ENCODE measurements at places on chromosomes 4 and X.

DNA sequence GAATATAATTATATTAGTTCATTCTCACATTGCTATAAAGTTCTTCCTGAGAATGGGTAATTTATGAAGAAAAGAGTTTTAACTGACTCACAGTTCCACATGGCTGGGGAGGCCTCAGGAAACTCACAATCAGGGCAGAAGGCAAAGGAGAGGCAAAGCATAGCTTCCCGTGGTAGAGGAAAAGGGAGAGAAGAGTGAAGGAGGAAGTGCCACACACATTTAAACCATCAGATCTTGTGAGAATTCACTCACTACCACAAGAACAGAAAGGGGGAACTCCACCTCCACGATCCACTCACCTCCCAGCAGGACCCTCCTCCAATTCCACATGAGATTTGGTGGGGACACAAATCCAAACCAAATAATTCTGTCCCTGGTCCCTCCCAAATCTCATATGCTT lies 773.4 kb upstream of the INTU start:
- no peak for DNase-seq

DNA sequence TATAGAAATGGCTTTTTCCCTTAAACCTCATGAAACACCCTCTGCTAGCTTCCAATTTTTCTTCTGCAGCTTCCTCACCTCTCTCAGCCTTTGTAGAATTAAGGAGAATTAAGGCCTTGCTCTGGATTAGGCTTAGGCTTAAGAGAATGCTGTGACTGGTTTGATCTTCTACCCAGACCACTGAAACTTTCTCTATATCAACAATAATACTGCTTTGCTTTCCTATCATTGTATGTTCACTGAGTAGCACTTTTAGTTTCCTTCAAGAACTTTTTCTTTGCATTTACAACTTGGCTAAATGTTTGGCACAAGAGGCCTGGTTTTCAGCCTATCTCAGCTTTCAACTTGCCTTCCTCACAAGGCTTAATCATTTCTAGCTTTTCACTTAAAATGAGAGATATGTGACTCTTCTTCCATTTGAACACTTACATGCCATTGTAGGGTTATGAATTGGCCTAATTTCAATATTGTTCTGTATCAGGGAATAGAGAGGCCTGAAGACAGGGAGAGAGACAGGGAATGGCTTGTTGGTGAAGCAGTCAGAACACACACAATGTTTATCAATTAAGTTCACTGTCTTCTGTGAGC lies 28.2 kb downstream of the TMEM154 start:
- no peak for DNase-seq

- DNase-seq, result peak; percentile 6
Observed at GRCh38 chrX:111568354-111568753, 56.9 kb downstream of the SERTM2 start.

GRCh38 chr4:54064317-54065111 lies at the start of gene CHIC2:
Gene CHIC2, minus strand, starts transcription at chr4:54064605. Its CDS starts 305 bp downstream, at chr4:54064300.
- peak; percentile 91 for DNase-seq

GRCh38 chrX:23980011-23980441 lies 47.0 kb downstream of the KLHL15 start:
- no peak for DNase-seq

DNA sequence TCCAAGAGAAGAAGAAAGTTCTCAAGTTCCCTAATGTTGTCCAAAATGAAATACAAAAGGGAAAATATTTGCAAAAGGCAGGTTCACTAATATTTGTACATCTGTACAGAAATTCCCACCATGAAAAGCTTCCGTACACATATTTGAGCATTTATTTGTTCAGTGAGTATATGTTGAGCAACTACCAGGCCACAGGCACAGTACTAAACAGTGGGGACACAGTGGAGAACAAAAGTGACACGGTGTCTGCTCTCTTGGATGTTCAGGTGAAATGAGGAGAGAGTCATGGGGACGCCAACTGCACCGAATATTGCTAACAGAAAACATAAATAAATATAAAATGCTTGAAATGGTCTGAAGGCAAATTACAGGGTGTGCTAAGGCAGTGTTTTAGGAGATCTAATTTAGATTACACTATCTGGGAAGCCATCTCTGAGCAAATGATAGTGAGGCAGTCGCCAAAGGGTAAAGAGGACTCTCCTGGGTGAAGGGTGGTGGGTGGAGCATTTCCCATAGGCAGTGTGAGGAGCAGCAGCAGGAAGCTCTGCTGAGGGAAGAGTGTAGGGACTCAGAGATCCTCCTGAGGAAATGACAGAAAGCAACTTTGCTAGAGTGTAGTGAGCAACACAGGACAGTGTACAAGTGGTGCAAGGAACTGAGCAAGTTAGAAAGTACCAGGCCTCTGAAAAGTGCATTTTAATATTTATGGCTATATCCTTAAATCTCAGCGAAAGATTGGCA lies 375.2 kb downstream of the GALNTL6 start:
- DNase-seq, result no peak

DNA sequence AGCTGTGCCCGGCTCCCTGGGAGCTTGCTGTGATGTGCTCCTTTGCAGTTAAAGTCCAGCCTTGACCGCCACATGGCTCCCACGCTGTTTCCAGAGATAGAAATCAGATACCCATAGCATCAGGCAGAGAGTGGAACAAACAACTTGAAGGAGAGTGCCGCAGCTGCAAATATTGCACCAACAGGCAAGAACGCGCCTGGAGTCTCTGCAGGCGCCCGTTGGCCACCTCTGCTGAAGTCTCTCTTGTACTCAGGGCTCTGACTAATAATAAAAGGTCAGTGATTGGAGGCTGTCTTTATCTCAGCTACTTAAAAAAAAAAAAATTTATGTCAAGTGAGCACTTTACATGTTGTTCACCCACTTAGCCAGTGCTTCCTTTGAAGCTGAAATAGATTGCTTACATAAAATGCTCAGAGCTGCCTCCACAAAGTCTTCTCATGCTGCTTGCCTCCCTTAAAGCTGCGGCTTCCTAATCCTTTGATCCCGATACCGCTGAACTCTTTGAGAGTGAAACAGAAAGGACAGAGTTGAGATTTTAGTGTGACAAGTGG lies 30.9 kb upstream of the TENM3 start:
- no peak for DNase-seq

- peak; percentile 59 for DNase-seq
Observed at GRCh38 chr4:105520819-105521790, 31.3 kb upstream of the ARHGEF38 start.

GRCh38 chrX:100768679-100769338 lies 36.9 kb upstream of the SYTL4 start:
- peak; percentile 53 for DNase-seq

DNA sequence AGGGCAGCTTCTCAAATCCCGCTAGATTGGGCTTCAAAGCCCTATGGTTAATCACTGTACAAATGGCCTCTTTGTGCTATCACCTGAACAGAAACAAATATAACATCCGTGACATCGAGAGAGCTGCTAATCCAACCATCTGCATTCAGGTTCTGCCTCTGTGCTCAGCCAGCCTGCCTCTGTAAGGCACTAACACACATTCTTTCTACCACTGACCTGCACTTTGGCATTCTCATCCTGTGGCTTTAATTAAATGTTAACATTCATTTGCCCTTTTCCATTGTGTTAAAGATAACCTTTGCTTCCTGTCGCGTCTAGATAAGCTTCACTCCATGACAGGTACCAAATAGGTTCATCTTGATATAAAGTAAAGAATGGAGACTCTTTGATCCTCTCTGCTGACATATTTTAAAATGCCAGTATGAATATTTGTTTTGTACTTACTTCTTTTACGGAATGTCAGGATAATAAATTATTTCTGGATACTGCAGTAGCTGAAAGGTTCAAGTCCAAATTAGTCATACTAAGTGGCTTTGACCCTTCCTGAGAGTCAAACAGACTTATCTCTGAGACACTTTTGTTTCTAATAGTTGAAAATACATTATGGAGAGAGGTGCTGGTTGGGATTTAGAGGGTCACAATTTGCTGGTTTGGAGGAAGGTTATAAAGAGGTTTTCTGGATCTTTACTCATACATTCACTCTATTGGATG lies 505.7 kb downstream of the PACRGL start:
- DNase-seq, result no peak

- DNase-seq, result no peak
Observed at GRCh38 chr4:6480534-6481088, 8.2 kb upstream of the PPP2R2C start.

DNA sequence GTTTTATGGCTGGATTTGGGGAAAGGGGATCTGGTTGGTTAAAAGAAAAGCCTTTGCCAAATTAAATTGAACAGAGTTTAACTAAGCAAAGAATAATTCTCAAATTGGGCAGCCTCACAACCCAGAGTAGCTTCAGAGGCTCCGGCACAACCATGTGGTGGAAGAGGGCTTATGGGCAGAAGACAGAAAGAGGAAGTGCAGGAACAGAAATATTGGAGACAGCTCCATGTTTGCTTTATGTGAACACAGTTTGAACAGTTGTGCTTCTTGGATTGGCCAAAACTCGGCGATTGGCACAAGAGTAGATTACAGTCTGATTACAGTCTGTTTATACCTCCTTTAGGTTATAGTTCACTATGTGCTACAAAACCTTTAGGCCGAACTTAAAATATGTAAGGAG lies 562.7 kb downstream of the TRIML1 start:
- DNase-seq, result no peak

- no peak for DNase-seq
Observed at GRCh38 chr4:126419266-126419665, 1104.5 kb downstream of the FAT4 start.

DNA sequence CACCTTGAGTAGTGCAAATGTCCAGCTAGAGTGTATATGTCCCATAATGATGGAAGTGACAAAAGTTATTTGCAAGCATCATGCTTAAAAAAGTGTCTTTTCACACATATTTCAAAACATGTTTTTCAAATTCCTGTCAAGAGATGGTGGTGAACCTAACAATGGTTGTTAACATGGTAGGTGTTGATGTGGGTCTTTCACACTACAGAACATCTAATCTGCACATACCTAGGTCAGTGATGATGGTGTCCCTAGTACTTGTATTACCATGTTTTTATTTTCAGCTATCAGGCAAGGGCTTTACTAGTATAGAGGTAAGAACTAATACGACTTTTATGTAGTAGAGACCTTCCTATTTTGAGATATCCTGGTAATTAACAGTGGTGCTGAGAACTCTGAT lies 3.4 kb upstream of the ATXN3L start:
- DNase-seq, result no peak

DNA sequence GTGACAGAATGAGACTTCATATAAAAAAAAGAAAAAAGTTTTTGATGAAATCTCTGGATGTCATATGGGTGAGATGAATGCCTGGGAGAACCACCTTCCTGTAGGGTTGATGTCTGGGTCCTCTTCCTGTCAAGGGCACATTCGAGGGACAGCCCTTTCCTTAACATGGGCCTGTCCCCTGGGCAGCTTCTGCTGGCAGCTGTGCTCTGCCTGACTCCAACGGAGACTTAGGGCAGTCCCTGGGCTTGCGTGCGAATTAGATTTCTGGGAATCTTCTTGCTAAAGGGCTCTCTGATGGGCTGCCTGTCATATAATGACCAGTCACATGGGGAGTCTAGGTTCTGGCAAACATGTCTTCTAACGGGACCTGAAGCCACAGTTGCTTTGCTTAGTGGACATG lies 40.7 kb downstream of the TNIP2 start:
- DNase-seq, result no peak

DNA sequence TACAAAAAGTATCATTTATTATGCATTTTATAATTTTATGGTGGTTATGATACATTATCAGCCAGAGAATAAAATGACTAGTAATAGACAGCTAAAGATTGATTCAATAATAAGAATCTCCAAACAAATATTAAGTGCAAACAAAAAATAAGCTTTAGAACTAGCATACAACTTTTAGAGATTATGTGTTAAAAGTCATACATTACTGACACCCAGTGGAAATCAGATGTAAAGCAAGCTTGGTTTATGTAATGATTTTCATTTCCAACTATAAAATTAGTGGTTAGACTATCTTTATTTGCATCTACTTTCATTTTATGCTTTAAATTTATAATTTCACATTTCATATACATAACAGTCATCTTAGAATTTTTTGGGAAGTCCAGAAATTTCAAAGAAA lies 57.7 kb downstream of the IL13RA2 start:
- DNase-seq, result peak; percentile 26

DNA sequence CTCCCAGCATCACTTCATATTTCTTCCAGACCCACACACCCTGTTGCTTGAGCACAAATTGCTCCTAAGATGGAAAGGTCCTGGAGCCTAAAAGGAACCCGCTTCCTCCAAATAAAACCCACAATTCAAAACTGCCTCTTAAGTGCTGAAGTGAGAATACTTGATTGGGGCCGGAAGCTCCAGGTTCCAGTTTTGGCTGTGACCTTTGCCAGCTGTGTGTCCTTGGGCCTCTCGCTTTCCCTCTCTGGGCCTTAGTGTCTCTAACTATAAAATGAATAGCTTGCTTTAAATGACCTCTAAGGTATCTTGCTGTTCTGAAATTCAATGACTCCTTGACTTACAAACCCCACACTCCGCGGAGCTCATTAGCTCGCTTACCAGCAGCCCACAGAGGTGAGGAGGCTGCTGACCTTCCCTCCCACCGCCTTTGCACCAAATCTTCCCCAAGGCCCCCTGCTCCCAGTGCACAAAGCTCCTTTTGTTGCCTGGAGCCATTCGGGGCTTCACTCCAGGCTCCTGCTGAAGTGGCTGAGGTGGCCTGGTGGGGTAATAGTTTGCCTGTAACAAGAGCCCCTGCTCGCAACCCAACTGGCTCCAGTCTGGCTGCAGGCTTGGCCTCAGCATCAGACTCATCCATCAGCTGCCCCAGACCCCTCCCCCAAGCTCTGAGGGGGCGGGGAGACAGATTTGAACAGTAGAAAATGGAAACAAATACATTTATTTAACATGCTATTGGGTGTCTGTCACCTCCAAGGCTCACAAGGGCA lies 21.8 kb downstream of the STARD8 start:
- no peak for DNase-seq

GRCh38 chrX:133771086-133771646 lies 214.2 kb downstream of the GPC3 start:
- no peak for DNase-seq

- DNase-seq, result no peak
Observed at GRCh38 chr4:150962245-150962644, 52.8 kb downstream of the LRBA start.

GRCh38 chr4:47104986-47105385 lies 73.6 kb downstream of the GABRB1 start:
- no peak for DNase-seq

GRCh38 chr4:113524505-113525186 lies 236.9 kb downstream of the CAMK2D start:
- DNase-seq, result no peak

DNA sequence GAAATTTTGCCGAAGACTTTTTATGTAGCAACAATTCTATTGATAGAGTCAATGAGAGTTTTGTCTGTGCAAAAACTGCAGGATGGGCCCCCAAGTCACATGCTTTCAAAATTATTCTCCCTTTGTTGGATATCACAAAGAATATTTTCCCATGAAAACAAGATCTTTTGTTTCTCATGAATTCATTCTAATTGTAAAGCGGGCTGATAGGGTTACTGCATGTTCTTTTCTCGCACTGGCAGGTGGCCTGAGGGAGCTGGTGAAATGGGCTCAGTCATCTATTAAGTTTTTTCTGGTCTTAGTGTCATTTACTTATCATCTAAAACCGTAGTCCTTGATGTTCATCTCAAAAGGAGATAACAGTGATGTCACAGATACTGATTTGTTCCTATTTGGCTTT lies 44.2 kb downstream of the MID1IP1 start:
- DNase-seq, result no peak

Measured in COLO829 (cell line).